HepG2 (cell line): ENCODE measurements at places on chromosomes 3 and 15. TPM values are rescaled to one million over a fixed set of nuclear protein-coding genes. Genes with fewer than 3 reads are reported as not detected.
A peak's percentile ranks its signal among the peaks of the same experiment; 100 is the strongest.

GRCh38 chr3:195820901-195821300, 9.2 kb upstream of the MUC4 start:
- no peak for DNase-seq

DNA sequence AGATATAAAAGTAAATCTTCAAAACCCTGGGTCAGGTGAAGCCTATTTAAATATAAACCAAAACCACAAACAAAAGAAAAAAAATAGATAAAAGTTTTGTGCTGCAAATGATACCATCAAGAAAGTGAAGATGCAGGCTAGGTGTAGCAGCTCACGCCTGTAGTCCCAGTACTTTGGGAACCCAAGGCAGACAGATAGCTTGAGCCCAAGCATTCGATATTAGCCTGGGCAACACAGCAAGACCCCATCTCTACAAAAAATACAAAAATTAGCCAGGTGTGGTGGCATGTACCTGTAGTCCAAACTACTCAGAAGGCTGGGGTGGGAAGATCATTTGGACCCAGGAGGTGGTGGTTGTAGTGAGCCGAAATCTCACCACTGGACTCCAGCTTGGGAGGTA, 164.8 kb downstream of the MAGI1 start:
- no peak for DNase-seq

GRCh38 chr15:31494786-31495185, 168.2 kb downstream of the KLF13 start:
- no peak for DNase-seq

DNA sequence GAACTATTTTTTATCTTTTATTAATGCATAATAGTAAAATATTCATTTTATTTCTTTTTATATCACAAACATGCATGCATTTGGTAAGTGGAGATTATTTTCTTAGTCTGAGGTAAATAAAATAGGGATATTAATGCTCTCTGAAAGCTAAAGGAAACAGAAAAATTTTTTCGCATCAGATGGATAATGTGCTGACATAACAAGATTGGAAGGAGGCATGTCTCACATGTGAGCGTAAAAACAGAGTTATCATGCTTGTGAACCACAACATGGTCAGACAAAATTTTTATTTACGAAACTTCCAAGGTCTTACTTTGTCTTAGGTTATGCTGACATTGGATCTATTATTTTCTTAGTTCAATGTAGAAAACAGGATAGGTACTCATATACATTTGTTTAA, 166.1 kb downstream of the SPATA16 start:
- no peak for DNase-seq

DNA sequence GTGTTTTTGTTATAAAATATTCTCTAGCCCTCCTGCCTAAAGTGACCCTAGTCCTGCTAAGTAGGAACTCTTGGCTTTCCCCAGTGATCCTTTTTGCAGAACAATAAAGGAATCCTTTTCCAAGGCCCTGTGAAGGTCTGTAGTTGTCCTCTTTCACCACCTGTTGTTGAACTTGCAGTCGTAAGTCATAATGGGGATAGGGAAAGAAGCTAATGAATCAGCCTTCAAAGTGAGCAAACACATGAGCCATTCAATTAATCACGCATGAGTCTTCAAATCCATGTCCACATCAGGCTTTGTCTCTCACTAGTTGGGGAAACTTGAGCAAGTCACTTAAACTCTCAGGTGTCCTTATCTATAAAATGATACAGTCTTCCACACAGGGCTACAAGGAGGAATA, 27.6 kb downstream of the ZNF860 start:
- DNase-seq = peak; percentile 28

GRCh38 chr15:92933831-92934230, 33.7 kb downstream of the CHD2 start:
- DNase-seq = no peak

DNA sequence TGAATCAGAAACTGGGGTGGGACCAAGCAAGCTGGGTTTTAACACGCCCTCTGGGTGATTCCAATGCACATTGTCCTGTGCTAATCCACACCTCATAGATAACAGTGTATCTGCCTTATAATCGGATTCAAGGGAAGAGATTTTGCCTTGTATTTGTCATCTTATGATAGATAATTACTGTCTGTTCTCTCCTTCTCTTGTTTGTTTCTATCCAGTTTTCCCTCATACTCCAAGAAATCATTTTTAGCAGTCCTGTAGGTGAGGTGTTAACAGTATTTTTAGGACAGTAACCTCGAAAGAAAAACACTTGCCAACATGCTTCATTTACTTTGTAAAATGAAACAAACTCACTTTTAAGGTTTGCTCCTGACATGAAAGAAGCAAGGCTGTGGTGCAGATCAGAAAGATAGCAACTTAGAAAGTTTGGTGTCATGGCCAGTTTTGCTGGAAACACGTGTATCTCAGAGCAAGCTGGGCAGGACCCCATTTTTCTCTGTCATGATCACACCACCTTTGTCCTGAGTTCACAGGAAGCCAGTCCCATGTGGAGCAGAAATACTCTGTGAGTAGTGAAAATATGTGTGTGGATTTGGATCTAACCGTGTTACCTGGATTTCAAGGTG, 72.6 kb downstream of the TRAK1 start:
- no peak for DNase-seq

MNS1 gene
- total RNA-seq = 1.7 and 2.3 TPM in 2 replicates
